NCI-H774 (cell line): ENCODE measurements at places on chromosomes 3 and 15.
A peak's percentile ranks its signal among the peaks of the same experiment; 100 is the strongest.

- no peak for DNase-seq
These were observed 351 bp downstream of the INSYN1 start for GRCh38 chr15:73752806-73753193.

- DNase-seq = no peak
These were observed 7.0 kb upstream of the HHATL start for GRCh38 chr3:42709621-42710020.

- no peak for DNase-seq
These were observed 167.0 kb upstream of the UBE2E2 start for GRCh38 chr3:23035927-23036640.

DNA sequence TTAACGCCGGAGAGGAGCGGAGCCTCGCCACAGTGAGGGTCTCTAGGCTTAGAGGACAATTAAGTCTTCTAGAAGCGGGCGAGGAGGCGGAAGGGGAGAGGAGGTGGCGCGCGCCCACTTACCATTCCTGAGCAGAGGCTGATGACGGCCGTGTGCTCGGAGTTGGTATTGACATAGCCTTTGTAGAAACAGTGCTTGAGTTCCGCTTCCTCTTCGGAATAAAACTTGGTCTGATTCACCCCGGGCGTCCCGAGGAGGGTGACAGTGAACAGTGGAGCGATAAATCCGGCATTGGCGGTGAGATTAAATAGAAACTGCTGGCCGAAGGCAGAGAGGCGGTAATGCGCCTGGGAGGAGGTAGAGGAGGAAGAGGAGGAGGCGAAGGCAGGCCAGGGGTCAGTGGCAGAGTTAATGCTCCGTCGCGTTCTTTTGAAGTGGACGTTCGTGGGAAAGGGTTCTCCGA is 1.3 kb downstream of the ADAMTS9 start:
- no peak for DNase-seq

DNA sequence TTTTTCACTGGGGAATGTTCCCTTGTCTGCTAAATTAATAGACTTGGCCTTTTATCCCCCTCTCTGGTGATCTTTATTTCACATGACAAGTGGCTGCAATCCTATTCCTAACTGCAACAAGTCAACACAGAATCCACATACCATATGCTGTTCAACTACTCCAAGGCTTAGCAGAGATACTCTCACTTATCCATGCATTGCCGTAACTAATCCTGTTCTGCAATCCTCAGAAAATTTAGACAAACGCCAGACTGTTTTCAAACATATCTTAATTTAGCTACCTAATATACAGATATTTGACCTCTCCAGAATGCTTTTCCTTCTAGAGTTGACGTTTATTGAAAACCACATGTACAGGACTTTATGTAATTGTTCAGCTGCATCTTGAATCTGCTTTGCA is 37.9 kb downstream of the EID1 start:
- no peak for DNase-seq

GRCh38 chr3:36114353-36114752 is 266.0 kb upstream of the STAC start:
- DNase-seq = no peak

DNA sequence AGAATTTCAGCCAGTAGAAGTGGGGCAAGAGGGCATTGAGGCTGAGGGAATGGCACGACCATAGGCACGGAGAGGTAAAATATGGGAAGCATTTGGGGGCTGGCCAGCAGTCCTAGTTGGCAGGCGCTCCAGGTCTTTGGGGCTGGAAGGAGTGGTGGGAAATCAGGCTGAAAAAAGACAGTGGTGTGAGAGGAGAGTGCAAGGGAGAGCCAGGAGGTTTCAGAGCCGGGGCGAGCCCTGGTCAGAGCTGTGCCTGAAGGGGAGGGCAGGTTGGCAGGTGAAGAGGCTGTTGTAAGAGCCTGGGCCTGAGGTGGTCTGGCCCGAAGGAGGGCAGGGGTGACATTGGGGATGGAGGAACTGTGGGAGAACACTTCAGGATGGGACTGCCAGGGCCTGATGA is 1.6 kb upstream of the IDH3A start:
- DNase-seq = no peak

DNA sequence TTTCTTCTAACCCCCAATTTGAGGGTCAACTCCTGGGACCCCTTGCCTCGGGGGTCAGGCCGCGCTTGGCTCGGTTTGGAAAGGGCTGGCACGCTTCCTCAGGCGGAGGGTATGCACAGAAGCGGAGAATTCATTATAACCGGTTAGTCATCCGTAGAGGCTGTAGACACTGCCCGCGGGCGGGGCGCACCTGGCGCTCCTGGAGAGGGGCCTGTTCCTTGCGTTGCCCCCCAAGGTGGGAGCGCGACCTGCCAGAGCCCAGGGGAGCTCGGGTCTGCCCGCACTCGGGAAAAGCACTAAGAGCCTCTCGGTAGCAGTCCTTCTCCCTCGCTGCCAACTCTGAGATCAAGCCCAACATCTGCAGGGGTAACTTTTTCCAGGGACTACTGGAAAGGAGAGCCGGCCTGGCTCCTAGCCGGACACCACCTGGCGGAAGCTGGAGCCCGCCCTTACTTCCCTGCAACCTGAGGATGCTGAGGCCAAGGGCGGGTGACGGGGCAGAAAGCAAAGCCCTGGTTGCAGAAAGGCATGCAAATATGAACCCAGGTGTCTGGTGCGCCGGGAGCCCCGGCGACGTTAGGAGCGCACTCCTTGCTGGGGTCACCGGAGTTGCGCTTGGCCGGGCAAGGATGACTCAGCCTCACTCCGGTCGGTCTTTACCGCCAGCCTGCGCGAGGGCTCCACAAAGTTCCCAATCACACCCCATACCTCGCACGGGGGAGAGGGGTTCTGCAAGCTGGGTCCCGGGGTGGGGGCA is 1.5 kb upstream of the CACNA2D3 start:
- DNase-seq = no peak

- DNase-seq = no peak
These were observed 40.3 kb downstream of the EIF4E3 start for GRCh38 chr3:71684757-71685386.

DNA sequence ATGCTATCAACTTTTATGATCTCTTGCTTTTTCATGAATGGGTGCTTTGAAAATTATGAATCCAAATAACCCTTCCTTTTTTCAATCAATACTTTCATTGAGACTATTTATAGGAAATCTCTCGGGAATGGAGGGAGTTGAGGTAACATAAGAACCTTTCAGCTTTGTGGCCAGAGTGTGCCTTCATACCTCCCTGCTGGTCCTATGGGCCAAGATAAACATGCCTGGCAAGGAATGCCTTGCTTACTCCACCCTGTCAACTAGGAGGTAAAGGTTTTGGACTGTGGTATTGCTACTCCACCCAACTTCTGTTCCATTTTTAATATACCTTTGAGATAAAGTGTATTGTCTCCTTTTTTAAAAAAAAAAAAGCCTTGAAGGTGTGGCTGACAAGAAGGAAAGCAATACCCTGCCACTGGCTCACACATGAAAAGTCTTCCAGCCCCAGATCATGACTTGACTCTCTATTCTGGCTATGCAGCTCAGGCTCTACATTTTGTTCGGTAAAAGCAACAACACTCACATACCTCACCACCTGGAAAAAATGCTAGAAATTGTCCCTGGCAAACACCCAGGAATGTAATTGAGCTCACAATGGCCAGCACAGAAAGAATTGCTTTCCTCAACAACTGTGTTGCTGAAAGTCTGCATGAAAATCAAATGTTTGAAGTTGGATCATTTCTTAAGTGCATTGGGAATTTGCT is 35.8 kb downstream of the COL8A1 start:
- DNase-seq = peak; percentile 7

DNA sequence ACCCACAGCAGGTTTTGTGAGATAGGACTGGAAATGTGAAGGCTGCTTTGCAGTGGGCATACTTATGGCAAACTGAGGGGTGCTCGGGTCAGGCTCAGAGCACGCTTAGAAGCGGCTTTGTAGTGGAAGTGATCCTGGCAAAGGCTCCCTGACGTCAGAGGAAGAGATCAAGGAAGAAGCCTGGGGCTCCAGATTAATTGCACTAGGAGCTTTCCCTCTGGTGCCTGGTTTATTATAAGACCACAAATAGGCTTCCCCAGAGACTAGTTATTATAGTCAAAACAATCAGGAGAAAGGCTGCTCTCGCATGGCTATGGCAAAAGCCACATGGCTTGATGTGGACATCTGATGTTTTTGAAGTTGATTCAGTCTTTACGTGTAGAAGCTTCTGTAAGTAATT is 515.1 kb downstream of the GABRG3 start:
- no peak for DNase-seq

- DNase-seq = no peak
These were observed 3.0 kb downstream of the ADAMTS9 start for GRCh38 chr3:64684715-64685261.

DNA sequence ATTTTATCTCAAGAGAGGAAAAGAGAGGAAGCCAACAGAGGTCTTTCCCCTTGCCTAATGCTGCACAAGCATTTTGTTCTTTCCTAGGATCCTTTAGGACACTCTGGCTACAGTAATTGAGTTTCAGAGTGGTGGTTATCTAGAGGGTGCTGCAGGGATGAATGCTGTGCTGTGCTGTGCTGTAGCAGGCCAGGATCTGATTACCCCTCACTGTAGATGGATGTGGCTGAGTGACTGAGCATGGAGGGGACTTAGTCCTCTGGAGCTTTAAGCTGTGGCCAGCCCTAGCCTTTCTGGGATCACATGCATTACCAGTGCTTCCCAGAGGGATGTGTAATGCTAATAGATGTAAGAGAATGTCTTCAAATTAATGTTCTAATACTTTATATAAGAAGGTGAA is 94.8 kb downstream of the SLC9A9 start:
- no peak for DNase-seq

DNA sequence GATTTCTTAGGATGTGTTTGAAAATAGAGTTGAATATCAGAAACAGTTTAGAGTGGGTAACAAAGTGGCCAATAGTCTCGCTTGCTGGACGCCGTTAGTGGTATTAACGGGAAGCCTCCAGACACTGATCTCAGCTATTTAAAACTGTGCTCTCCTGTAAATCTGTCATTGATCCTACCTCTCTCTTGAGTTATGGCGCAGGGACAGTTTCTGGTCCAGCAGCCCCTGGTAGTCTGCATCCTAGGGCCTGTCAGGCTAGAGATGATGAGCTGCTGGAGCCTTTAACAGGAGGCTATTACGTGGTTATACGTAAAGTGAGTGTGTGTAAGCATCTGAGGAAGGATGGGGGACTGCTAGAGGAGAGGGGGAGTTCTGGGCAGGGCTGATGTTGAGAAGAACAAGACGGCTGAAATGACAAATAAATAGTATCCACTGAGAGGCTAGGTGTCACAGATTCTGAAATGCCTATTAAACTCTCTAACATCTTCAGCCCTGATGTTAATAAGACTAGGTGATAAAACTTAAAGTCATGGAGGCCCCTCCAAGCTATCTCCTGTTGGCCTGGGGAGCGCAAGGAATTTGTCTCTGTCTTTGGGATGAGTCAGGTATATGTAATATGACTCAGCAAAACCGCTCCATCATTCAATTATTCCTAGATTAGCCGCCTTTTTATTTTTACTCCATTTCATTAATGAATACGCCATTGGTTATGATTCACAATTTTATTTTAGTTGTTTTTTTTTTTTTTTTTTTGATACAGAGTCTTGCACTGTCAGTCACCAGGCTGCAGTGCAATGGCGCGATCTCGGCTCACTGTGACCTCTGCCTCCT is 155.7 kb downstream of the GREM1 start:
- DNase-seq = no peak
